ENCODE measurements at places on chromosomes 11 and 22.

DNA sequence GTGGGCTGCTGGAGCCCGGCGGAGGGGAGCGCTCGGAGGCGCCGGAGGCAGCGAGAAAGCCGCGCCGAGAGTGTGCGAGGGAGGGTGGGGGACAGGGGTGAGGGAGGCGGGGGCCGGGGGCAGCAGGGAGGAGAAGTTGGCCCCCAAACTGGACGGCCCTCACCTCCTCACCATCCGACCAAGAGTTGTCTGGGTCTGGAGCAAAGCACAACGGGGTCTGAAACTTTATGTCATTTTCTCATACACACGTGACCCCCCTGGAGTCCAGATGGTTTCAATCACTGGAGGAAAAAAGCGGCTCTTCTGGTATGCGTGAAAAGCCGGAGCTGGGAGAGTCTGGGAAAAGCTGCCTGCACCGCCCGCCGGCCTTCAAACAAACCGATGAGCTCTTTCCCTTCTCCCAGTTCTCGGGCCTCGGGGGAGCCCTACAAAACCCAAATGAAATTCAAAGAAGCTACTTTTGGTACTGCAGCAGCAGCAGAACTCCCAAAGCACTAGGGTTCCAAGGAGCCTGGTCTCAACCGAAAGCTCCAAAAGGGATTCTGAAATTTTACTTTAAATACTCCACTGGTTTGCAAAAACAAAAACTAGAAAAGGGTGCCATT, 39.7 kb upstream of the AKIP1 start:
- no peak for DNase-seq

GRCh38 chr11:95498722-95499425, 267.9 kb upstream of the SESN3 start:
- no peak for DNase-seq

DNA sequence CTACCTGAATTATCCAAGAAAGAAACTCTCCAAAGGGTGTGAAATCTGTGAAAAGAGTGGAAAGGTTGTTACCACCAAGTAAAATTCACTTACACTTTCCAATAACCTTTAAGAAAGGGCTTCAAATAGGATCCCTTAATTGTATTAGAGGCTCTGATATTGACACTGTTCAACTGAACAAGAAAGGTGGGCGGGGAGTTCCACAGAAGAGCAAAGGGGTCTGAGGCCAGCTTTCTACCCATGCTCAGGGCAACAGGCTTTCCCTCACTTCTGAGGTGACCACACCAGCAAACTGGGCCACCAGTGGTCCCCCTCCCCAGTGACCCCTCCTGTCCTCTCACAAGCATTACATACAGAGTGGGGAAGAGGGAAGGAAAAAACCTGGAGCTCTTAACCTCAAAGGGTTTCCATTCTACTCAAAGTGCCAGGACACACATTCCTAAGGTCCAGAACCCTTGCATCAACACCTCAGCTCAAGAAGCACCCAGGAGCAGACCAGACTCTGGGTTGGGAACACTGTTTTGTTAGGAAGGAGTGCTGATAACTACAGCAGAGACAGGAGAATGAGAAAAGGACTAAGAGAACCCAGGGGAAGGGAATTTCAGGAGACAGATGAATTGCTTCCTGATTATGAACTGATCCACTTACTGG, 71.6 kb upstream of the AKIP1 start:
- no peak for DNase-seq

DNA sequence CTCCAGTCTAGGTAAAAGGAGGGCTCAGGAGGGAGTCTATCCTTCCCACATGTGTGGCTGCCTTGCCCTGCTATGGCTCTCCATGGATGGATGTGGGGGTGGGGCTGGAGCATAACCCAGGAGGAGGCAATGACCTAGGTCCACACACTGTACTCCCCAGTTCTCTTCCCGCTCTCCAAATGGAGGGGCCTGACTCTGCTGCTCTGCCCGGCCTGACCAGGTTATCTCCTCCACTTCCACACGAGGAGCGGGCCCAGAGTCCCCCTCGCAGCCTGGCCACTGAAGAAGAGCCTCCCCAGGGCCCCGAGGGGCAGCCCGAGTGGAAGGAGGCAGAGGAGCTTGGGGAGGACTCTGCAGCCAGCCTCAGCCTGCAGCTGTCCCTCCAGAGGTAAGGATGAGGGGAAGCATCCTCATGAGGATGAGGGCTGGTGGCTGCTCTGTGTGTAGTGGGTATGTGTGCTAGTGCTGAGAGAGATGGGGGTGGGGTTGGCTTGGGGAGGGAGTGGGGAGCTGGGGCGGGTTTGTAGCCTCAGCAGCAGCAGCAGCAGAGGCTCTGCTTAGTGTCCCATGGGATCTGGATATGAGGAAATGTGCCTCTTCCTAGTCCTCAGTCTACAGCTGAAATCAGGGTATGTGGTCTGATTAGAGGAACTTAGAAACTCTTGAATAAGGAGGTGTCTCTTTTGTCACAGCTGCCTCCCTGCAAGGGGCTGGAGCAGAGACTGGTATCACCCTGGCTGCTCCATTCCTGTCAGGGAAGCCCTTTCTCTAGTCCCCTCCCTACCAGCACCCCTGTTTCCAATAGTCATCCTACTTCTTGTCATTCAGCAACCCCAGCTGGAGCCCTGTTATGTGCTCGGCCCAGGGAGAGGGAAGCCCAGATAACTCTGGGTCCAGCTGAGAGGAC, 54.1 kb downstream of the CEP164 start:
- no peak for DNase-seq

- DNase-seq, result no peak
These were observed 68.5 kb upstream of the IGLL5 start for GRCh38 chr22:22818861-22819855.

DNA sequence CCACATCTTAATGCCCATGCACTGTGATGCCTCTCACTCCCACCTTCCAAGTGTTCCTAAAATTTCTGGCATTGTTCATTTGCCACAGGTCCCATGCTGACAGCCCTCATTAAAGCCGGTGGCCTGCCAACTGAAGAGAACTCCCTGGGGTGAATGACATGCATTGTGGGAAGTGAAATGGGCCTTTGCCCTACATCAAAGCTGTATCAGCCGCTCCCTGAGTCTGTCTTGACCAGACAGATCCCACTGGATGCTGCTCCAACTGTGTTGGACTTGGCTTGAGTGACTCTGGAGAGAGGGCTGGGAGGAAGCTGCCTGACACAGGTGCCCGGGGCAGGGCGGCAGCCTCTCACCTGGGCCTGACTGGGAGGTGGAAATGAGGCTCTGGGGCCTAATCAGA, 8.8 kb upstream of the SEC14L4 start:
- DNase-seq, result no peak

GRCh38 chr11:129315781-129316579, 59.7 kb upstream of the BARX2 start:
- DNase-seq, result no peak

GRCh38 chr11:120060512-120060911, 77.4 kb downstream of the TRIM29 start:
- no peak for DNase-seq

GRCh38 chr11:65425105-65425970, 2.7 kb downstream of the NEAT1 start:
- DNase-seq, result peak; percentile 78

- DNase-seq, result no peak
These were observed 1.4 kb upstream of the PRSS23 start for GRCh38 chr11:86798988-86799387.

DNA sequence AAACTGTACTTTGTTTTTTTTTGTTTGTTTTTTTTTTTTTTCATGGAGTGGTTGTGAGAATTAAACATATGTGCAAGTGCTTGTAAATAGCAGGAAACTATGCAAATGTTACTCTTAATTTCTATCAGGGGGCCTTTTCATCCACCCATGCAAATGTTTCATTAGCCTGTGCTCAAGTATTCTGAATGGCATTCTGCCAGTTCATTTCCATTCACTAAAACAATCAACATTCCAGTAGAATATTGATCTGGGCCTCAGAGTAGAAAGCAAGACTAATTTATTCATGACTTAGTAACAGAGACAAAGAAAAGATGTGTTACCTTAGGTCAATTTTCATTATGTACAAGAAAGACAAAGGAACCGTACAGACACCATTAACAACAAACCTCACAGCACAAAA, 971.4 kb downstream of the DLG2 start:
- DNase-seq, result no peak

GRCh38 chr11:47539681-47540039, 13.3 kb downstream of the CELF1 start:
- DNase-seq, result no peak

DNA sequence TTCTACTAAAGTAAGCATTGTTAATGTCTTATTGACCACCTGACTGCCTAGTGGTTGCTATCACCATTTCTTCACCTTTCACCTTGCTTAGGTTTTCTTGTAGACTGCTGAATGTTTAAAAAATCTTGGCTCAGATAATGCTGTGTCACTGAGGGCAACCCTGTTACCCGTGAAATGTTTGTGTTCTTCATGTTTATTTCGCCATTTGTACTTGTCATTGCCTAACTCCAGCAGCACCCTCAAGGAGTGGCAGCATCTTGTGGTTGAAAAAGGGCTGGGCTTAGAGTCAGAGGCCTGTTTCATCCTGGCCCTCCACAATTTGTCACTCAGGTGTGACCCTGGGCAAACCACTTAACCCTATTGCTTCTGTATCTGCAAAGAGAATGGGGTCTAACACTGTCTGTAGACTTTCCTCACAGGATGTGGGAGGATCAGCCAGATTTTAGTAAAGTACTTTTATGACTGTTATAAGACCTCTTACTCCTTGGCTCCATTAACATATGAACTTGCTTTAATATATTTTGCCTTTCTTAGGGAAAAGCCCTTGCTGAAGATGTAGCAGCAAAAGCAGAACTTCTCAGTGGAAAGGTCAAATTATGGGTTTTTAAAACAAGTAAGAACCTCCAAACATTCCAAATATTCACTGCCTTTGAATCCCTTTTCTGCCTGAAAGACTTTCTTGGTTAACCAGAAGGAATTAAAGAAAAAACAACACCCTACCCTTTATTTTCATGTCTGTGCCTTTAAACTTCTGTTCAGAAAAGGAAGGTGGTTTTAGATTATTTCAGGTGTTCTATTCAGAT, 154.5 kb upstream of the C11orf87 start:
- DNase-seq, result no peak

- DNase-seq, result no peak
These were observed 63.4 kb downstream of the KCNJ1 start for GRCh38 chr11:128803449-128804245.

GRCh38 chr22:46393873-46394272, 58.4 kb downstream of the TRMU start:
- DNase-seq, result no peak

GRCh38 chr22:46147061-46147460, 3.3 kb upstream of the PPARA start:
- DNase-seq, result no peak

DNA sequence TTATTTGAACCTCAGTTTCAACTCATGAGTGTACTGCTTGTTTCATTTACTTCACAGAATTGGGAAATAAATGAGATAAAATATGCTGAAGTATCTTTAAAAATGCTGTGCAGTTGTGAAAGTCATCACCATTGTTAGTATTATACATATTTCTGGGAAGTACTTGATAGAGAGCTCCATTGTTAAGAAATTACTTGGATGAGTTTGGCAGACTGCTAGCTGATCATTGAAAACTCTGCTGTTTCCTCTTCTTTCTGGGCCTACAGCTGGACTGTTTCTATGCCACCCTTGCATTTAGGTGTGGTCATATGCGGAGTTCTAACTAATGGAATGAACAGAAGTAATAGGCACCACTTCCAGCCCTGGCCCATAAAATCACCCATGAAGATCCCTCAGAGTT, 10.0 kb downstream of the SIK2 start:
- DNase-seq, result no peak

DNA sequence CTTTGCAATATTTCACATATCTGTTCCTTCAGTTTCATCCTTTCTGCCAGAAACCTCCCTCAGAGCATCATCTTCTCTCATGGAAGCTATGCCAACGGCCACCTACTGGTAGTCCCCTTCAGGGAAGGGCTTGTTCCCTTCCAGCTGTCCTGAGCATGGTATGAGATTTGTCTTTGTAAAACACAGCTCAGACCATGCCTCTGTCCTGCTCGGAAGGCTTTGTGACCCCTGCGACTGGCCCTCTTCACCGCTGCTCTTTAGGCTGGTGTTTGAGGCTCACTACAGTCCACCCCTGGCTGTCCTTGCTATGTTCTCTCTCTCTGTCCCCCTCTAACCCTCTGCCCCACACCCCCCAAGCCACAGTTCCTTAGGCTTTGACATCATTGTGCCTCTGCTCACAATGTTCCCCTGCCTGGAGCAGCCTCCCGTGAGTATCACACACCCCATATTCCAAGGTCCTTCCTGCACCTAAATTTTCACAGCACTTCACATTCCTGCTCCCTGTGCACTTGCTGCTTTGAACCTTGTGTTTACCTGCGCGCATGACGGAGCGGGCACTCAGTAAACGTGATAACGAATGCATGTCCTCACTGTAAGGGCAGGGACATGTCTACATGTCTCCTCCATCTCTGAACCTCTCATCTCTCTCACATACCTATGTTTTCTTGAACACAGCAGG, 24.0 kb upstream of the ACER3 start:
- DNase-seq, result no peak

DNA sequence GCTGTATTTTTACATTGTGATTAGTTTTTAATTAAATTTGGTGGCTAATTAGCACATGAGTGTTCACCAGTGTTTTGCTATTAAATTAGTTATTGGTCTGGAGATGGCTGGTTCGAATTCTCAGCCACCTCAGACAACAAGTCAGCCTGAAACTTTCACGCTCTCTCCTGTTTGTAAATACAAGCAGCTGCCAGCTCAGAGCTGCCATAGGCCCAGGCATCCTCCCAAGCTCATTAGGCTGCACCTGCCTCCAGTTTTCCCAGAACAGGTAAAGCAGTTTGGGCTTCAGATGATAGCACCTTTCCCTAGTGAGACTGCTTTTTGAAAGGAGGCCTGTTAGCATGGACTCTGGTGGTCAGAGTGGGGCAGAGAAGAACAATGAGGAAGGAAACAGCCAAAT, 156.8 kb downstream of the NAV2 start:
- DNase-seq, result no peak

DNA sequence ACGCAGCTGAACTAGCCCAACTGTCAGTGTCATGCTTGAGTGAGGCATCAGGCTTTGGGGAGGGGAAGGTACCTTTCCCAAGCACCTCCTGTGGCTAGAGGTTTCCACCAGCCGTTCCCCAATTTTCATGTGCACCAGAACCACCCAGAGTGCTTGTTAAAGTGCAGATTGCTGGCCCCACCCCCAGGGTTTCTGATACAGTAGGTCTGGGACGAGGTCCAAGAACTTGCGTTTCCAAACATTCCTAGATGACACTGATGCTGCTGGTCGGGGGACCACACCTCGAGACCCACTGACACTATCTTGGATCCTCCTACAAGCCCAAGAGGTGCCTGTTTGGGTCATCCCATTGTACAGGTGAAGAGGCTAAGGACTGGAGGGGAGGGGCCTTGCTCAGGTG, 59.8 kb downstream of the PDE2A start:
- DNase-seq, result no peak

- DNase-seq, result no peak
These were observed 51.8 kb downstream of the ALX4 start for GRCh38 chr11:44258190-44258489.

GRCh38 chr22:38240734-38241252, 32.0 kb downstream of the TMEM184B start:
- DNase-seq, result no peak
